GM12892 (cell line): ENCODE measurements at places on chromosomes 12 and 14.
A peak's percentile ranks its signal among the peaks of the same experiment; 100 is the strongest.

GRCh38 chr14:53567236-53567780 is 389.3 kb downstream of the BMP4 start:
- no peak for DNase-seq

DNA sequence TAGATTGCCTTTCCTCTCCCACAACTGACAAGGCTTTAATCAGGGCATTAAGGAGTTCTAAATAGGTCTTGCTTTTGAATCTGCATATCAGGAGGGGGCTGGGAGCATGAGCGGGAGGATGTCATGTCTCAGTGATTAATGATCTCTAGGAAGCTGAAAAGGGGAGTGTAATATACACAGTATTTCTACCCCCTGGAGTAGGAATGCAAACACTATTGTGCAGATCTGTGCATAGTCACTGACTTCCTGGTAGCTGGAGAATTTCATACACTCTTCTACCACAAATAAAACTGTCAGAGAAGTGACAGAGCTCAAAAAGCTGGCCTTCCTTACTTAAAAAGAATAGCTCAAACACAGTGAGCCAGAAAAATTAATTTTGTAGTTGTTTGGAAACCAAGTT is 65.8 kb downstream of the RIC8B start:
- no peak for DNase-seq

- no peak for DNase-seq
Measured at GRCh38 chr12:116278279-116278626, 760 bp upstream of the MED13L start.

GRCh38 chr14:68408680-68409079 is 384.2 kb downstream of the ZFP36L1 start:
- DNase-seq: no peak

- no peak for DNase-seq
Measured at GRCh38 chr12:40436564-40436963, 211.8 kb downstream of the LRRK2 start.

DNA sequence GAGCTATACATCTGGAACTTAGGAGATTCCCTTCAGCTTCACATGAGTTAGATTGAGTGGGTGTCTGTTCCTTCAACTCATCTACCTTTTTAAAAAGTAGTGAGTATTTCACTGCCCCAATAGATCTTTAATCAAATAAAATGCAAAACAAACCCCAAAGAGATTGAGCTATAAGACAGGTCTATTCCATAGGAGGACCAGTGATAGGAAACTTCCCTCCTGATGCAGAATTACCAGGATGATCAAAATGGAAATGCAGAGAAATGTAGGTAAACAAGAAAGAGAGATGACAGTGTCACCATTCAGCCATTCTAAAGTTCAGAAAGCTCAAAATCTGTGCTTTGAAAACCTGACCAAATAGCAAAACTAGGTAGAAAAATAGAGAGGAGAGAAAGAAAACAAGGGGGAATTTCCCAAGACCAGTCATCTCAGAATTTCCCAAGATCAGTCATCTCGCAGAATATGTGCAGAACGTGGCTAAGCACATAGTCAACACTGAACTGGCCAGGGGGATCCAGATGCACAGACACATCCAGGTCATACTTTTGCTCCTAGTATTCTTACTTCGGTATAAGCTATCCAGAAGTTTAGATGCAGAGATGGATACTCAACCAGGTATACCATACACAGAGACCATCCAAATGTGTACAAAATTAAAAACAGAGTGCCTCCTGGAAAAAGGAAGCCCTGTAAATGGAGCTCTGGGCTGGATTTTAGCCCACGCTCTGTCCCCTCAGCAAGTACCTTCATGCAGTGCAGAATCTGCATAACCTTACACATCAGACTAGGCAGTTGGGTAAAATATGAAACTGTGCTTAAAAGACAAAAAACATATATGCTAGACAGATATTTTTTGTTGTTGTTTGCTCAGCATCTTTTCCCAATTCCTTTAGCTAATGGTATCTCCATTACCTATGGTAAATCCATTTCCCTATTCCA is 27.4 kb downstream of the SLC41A2 start:
- peak; percentile 14 for DNase-seq

DNA sequence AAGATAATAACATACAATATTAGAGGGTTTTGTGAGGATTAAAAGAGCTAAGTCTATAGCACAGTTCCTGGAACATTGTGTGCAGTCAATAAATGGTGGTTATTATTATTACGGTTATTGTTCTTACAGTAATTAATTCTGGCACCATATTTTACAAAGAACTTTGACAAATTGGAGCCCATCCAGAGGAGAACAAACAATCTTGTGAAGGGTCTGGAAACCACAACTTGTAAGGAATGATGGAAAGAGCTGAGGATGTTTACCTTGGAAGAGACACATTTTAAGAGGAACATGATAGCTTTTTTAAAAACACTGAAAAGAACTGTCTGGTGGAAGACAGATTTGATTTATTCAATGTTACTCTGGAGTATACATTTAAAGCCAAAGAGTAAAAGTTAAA is 150.5 kb upstream of the KRR1 start:
- DNase-seq: no peak

DNA sequence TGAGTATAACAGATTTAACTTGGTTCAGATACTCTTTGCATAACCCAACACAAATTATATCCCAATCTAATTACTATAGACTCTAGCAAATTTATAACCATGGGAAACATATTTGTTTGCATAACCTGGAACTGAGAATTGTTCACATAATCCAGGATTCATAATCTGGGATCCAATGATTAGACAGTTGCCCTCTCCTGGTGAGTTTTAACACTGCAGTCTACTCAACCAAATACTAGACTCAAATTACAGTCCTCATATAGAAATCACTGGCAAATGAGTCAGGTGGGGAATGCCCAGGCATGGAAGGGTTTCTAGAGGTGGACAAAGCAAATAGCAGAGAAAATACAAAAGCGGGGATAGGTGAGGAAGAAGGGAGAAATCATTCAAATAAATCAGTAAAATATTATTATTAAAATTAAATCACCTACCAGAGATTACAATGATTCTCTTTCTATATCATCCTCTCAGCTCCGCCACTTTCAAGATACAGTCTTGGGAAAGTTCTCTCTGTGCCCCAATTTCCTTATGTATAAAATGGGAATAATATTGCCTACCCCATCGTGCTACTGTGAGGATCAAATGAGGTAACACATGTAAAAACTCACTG is 9.4 kb downstream of the GCH1 start:
- DNase-seq: no peak

- no peak for DNase-seq
Measured at GRCh38 chr14:30243207-30243606, 315.6 kb upstream of the PRKD1 start.

- no peak for DNase-seq
Measured at GRCh38 chr12:48280572-48280971, 70.1 kb downstream of the ZNF641 start.

GRCh38 chr12:143964-144649 is 69.8 kb downstream of the SLC6A12 start:
- no peak for DNase-seq
